ENCODE measurements at places on chromosomes 12 and 14.
A peak's percentile ranks its signal among the peaks of the same experiment; 100 is the strongest.

GRCh38 chr12:20601668-20602280 lies 93.4 kb upstream of the SLCO1C1 start:
- peak; percentile 28 for DNase-seq

DNA sequence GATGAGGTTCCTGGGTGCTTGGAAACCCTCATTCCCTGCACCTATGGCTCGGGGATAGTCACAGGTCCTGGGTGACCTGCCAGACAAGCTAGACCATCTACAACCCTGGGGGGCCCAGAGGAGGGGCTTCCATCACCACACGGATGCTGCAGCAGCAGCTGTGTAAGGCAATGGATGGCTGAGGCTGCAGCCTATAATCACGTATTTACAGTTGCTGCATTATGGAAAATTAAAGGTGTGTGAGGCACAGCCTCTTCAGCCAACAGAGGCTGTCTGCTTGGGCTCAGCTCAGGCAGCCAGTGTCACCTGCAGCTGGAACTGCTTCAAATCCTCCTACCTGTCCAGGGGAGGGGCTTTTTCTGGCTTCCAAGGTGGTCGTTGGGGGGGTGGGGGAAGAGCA lies 268.1 kb downstream of the CACNA1C start:
- no peak for DNase-seq

DNA sequence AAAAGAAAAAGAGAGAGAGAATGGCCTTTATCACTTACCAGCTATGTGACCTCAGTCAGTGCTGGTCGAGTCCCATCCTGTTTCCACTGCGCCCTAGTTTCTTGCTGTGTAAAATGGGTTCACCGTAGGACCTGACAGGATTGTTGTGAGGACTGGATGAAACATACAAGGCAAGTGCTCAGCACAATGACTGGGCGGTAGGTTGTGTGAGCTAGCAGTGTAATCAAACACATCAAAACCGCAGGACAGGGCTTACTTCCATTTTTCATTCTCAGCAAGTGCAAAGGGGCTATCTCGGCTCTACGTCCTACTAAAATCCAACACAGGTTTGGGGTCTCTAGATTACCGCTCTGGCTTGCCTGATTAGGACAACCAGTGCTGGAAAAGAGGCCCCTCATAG lies 36.4 kb upstream of the ATXN2 start:
- no peak for DNase-seq

- no peak for DNase-seq
Measured at GRCh38 chr12:69023840-69024239, 90.9 kb upstream of the CPM start.

DNA sequence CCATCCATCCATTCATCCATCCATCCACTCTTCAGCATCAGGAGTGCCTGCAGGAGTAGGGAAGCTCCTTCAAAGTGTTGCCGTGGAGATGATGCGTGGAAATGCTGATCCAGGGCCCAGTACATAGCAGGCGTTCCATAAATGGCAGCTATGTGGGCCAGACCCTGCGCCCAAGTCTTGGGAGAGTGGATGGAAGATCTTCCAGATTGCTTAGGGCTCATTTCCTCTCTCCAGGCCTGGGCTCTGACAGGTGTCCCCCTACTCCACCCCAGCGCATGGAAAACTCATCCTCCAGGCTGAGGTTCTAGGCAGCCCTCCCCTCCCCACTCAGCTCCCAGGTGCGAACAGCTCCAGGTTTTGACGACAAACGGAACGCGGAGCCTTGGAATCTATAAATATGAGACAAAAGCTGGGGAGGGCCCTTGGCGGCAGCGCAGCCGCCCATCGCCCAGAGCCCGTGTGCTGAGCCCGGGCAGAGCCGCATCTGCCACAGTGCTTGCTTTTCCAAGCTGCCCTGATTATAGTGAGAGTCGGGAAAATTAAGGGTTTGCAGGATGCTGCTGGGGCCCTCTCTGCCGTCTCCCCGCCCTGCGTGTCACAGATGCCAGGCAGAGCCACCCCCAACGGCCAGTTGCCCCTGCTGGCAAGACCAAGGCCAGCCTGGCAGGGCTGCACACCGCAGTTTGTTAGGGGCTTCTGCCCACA lies 1.6 kb downstream of the BEGAIN start:
- DNase-seq = no peak

DNA sequence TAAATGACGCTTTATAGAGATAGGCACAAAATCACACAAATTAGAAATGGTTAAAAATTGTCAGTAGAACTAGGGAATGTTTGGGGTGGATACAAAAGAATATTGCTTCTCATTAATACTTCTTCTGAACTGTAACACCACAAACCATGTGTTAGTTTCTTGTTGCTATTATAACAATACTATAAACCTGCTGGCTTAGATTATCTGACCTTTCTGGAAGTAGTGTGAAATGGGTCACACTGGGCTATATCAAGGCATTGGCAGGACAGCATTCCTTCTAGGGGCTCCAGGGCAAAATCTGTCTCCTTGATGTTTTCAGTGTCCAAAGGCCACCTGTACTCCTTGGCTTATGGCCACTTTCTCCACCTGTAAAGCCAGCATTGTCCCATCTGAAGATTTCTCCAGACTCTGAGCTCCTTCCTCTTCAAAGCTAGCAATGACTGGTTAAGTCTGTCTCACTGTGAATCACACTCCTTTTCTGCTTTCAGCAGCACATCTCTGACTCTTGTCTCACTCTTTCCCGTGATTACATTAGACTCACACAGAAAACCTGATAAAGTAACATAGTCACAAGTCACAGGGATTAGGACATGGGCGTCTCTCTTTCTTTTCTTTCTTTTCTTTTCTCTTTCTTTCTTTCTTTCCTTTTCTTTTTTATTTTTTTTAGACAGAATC lies 86.3 kb downstream of the SLC15A4 start:
- no peak for DNase-seq

GRCh38 chr12:85007836-85008235 lies 28.2 kb downstream of the TSPAN19 start:
- DNase-seq = no peak

- DNase-seq = no peak
Measured at GRCh38 chr12:105170139-105170538, 62.6 kb downstream of the WASHC4 start.

DNA sequence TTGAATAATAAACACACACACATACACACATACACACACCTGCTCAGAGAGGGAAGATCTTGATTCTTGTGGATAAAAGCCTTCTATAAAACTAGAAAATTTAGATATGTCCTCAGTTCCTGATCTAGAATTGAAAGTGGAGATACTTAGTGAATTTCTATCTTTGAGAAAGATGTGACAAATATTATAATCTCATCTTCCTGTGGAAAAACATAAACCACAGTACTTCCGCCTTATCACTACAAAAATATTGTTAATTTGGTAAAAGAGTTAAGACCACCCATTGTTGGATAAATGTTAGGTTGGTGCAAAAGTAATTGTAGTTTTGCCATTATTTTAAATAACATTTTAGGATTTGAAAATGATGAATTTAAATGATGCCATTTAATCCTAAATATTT lies at the start of gene KLRK1:
Gene KLRK1, minus strand, starts transcription at position 138 of the 400 bp plus-strand sequence. CDS start 1,231 bp downstream, outside the sequence.
- no peak for DNase-seq

- DNase-seq = peak; percentile 75
Measured at GRCh38 chr12:124390442-124391097, 95.7 kb downstream of the RFLNA start.

GRCh38 chr12:6574576-6575295 lies 6.6 kb upstream of the NOP2 start:
- no peak for DNase-seq

GRCh38 chr12:15839041-15839440 lies 43.1 kb upstream of the STRAP start:
- DNase-seq = no peak

GRCh38 chr14:92846162-92846897 lies 52.2 kb downstream of the GOLGA5 start:
- no peak for DNase-seq

DNA sequence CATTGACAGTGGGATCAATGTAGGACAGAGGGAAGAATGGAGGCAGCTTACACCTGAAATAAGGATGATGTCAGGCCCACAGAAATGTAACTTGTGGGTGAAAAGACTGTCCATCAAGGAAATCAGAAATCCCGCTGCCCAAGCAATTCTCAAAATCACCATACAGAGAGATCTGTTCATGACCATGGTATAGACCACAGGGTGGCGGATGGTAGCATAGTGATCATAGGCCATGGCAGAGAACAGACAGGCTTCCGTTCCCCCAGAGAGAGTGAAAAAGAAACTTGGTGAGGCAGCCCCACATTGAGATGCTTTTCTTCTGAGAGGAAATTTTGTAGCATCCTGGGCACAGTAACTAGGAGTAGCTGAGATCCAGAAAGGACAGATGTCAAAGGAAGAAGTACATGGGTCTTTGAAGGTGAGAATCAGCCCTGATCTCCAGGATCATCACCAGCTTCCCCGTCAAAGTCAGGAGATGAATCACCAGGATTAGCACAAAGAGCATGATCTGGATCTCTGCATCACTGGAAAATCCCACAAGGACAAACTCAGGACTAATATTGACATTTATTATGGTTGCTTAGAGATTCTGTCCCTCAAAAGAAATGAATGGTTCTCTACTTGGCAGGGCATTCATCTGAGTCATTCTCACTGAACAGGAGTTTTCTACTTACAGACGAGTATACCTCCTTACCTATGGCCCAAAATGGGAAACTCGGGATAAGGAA lies 5.5 kb upstream of the ZNF641 start:
- DNase-seq = no peak

- no peak for DNase-seq
Measured at GRCh38 chr14:68550338-68550715, 242.5 kb downstream of the ZFP36L1 start.
